ENCODE measurements at places on chromosomes 6 and 20. TPM values are rescaled to one million over a fixed set of nuclear protein-coding genes. Genes with fewer than 3 reads are reported as not detected.

The FRK gene
- 0.05 TPM for total RNA-seq

The PTCHD4 gene
- total RNA-seq = 0.91 TPM

GRCh38 chr6:56501993-56502392, 140.7 kb downstream of the DST start:
- no peak for DNase-seq

The DLK2 gene
- total RNA-seq = not detected

GRCh38 chr6:150770637-150771036, 94.9 kb upstream of the MTHFD1L start:
- DNase-seq = no peak

DNA sequence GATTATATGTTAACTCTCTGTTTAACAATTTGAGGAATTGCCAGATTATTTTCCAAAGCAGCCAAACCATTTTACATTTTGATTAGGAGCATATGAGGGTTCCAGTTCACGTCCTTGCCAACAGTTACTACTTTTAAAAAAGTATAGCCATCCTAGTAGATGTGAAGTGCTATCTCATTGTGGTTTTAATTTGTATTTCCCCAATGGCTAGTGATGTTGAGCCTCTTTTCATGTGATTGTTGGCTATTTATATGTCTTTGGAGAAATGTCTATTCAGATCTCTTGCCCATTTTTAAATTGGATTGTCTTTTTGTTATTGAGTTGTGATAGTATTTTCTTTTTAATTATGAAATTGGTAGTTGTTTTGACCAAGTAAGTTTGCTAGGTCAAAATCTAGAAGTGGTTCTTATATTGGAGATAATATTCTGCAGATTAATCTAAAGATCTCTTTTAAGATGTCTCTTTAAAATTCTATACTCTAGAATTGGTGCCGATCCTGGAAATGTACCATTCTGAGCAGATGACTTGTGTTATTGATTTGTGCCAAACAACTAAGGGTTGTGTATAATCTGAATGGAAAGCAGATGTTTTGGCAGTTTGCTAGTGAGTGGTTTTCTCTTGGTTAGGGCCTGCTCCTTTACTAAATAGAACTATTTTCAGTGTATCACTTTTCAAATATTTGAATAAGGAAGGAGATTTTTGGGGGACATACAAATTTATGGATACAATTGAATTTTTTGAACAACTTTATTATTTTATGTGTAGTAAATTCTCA, 99.5 kb downstream of the CDKAL1 start:
- no peak for DNase-seq

Data from osteocyte (in vitro differentiated cells).